ENCODE measurements at places on chromosomes 16 and 17. TPM values are rescaled to one million over a fixed set of nuclear protein-coding genes. Genes with fewer than 3 reads are reported as not detected.

Gene DBNDD1
- 32.3 TPM for total RNA-seq

Gene KRTAP4-9
- total RNA-seq = not detected

DNA sequence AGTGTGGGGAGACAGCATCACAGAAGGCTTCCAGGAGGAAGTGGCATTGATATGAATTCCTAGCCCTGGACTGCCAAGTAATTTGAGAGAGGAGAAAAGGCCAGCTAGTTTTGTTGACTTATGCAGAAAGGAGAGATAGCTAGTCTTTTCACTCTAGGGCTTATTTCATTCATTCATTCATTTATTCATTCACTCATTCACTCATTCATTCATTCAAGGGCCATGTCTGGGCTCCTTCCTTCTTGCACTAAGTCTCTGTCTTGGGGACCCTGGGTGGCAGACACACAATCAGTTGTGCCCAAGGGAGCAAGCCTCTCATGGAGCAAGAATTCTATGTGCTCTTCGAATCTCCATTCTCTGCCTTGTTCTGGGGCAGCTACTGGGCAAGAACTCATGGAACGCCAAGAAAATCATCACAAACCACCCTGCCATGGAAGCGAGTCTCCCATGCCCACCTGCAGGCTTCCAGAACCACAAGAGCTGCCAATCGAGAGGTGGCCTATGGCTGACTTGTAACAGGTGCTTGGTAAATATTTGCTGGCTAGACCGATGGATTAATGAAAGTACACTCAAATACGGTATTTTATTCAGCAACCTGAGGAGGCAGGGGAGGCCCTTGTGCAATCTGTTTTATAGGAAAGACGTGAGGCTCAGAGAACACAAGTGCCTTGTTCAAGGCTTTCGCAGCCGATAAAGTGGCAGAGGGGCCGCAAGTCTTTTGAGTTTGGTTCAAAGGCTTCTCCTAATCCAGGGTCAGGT is 223.6 kb downstream of the XYLT1 start:
- DNase-seq = no peak
- peaks cover 2% of the 10 kb centered on the region for H3K27me3 ChIP-seq
- no peak overlapping the region for H3K4me3 ChIP-seq

- no peaks in the 10 kb centered on the region for H3K27me3 ChIP-seq
- DNase-seq = no peak
- H3K36me3 ChIP-seq = no peaks in the 10 kb centered on the region
- H3K4me1 ChIP-seq = no peaks in the 10 kb centered on the region
- H3K27ac ChIP-seq = no peak overlapping the region
These were observed 7.9 kb downstream of the PDIA2 start for GRCh38 chr16:290681-291405.

Gene CDRT15
- not detected for total RNA-seq

DNA sequence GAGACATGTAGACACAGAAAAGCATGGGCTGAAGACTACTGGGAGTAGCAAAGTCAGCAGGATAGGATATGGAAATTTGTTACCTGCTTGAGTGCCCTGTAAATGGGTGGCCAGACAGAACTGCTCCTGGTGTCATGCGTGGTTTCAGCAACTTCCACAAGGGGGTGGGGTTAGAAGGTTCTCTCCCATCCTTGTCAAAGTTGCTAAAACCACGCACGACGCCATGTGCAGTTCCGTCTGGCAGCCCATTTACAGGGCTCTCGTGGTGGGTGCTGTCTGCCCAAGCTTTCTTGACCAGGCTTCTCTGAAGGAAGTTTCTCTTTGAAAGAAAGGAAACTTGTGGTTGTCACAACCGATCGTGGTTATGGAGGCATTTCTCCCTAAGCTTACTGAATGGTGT is 6.9 kb upstream of the DBNDD1 start:
- no peaks in the 10 kb centered on the region for H3K27me3 ChIP-seq
- H3K27ac ChIP-seq = no peak overlapping the region
- no peak overlapping the region for H3K4me3 ChIP-seq
- no peak for DNase-seq
- H3K36me3 ChIP-seq = peaks cover 4% of the 10 kb centered on the region
- H3K4me1 ChIP-seq = peaks cover 6% of the 10 kb centered on the region

GRCh38 chr16:51153577-51154031 is 2.5 kb upstream of the SALL1 start:
- H3K27me3 ChIP-seq = no peaks in the 10 kb centered on the region
- H3K27ac ChIP-seq = no peak overlapping the region
- no peaks in the 10 kb centered on the region for H3K4me1 ChIP-seq
- DNase-seq = no peak

DNA sequence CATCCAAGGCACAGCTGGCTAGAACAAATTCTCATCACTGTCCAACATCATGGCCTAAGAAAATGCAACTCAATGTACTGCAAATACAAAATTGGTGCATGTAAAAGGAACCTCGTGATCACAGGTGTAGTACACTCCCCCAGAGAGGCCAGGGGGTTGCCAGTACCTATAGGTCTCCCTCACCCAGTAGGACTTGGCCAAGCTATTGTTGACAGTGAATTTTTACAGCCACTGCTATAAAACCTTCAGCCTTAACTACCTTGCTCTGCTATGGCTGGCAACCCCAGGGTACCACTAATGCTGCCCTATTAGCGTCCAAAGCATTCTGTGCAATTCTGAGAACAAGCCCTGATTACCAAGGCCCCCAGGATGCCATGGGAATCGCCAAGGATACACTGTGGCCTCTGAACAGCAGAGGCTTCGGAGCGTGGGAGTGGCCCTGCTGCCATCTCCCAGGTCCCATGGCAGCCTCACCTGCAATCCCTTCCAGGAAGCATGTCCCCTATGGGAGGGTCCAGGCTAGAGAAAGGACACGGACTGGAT is 67.6 kb downstream of the SDK2 start:
- H3K27ac ChIP-seq = no peak overlapping the region
- no peak overlapping the region for H3K4me3 ChIP-seq
- no peaks in the 10 kb centered on the region for H3K4me1 ChIP-seq
- H3K27me3 ChIP-seq = peaks cover 22% of the 10 kb centered on the region
- no peak for DNase-seq
- no peaks in the 10 kb centered on the region for H3K36me3 ChIP-seq

DNA sequence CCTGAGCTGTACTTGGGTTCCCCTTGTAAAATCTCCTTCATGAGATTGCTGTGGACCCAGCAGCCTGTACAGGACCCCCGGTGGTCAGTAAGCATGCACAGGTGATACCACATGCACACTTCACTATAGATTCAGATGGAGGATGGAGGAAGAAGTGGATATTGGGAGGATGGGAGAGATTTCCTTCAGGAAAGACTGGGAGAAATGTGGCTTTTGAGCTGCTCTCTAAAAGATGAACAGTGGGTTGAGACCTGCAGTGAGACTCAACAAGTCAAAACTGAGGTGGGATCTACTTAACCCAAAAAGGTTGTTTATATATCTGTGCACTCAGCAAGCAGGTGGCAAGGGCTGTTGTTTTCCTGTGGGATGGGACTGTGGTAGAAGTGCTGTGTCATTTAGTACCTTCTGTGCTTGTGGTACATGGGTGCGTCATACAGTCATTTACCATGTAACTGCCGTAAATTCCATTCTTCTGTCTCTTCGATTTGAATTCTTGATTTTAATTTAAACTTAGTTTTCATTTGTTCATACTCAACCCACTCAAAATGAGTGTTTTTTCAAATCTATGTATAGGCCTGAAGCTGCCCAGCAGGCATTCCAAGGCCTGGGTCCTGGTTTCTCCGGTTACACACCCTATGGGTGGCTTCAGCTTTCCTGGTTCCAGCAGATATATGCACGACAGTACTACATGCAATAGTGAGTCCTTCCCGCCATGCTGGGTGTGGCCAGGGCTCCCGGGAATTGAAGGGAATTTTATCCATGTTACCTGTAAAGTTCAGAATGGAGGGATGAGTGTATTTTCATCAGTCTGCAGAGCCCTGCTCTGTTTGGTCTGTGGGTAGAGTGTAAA is 6.9 kb downstream of the HERPUD1 start:
- H3K27ac ChIP-seq = no peak overlapping the region
- no peak for DNase-seq
- no peak overlapping the region for H3K4me3 ChIP-seq
- no peaks in the 10 kb centered on the region for H3K27me3 ChIP-seq

Gene SMIM22
- total RNA-seq = not detected

Gene RNF43
- 4.7 TPM for total RNA-seq

Gene DNASE1L2
- total RNA-seq = 4.4 TPM

DNA sequence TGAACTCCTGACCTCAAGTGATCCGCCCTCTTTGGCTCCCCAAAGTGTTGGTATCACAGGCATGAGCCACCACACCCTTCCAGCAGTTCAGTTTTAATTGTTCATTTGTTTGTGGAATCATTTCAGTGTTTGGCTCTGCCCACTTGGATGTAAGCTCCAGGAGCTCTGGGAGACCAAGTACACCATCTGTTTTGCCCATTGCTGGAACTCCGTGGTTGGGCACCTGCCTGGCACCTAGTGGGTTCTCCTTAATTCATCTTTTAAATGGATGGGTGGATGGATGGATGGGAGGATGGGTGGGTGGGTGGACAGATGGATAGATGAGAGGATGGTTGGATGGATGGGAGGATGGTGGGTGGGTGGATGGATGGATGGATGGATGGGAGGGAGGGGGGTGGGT is 953 bp upstream of the NECAB2 start:
- no peaks in the 10 kb centered on the region for H3K27me3 ChIP-seq
- no peak overlapping the region for H3K27ac ChIP-seq

Gene CLEC19A
- total RNA-seq = not detected

DNA sequence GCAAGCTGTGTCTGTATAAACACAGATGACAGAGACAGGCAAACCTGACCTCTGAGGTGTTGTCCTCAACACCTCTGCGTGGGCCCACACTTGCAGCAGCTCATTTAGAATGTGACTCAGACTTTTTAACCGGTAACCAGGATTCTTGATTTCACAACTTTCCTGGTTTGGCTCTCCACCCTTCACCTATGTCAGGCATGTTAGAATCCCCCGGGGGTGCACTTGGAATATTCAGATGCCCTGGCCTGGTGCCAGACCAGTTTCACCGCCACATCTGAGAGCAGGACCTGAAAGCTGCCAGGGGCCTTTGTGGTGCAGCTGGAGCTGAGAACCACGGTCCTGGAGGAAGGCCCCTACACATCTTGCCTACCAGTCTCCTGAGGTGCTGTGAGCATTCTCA is 4.8 kb downstream of the DHODH start:
- no peaks in the 10 kb centered on the region for H3K4me1 ChIP-seq
- H3K27ac ChIP-seq = no peak overlapping the region
- no peak for DNase-seq
- H3K36me3 ChIP-seq = no peaks in the 10 kb centered on the region
- no peak overlapping the region for H3K4me3 ChIP-seq

Gene GSPT1
- 194 TPM for total RNA-seq

Gene ADAP2
- total RNA-seq = 2.4 TPM

GRCh38 chr16:57657228-57657627 is 10.9 kb upstream of the ADGRG3 start:
- no peaks in the 10 kb centered on the region for H3K4me1 ChIP-seq
- DNase-seq = no peak
- no peak overlapping the region for H3K4me3 ChIP-seq
- no peaks in the 10 kb centered on the region for H3K36me3 ChIP-seq

DNA sequence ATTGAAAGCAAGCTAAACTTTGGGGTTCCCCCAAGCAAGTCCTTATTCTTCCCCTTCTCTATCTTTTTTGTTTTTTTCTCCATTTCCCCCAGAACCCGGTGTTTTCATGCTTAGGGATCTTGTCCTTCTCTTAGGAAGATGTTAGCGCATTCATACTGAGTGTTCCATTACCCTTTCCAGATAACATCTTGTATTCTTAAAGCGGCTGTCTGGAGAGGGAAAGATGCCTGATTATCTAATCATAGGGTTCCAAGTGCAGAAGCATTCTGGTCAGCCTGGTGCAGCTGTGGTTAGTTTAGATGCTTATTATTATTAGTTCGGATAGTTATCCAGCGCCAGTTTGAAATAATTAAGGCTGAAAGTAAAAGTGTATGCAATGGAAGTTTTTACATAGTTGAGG is 2.0 kb downstream of the TOM1L1 start:
- peaks cover 12% of the 10 kb centered on the region for H3K36me3 ChIP-seq
- no peak for DNase-seq
- no peak overlapping the region for H3K27ac ChIP-seq
- no peak overlapping the region for H3K4me3 ChIP-seq
- no peaks in the 10 kb centered on the region for H3K27me3 ChIP-seq
- peaks cover 13% of the 10 kb centered on the region for H3K4me1 ChIP-seq

DNA sequence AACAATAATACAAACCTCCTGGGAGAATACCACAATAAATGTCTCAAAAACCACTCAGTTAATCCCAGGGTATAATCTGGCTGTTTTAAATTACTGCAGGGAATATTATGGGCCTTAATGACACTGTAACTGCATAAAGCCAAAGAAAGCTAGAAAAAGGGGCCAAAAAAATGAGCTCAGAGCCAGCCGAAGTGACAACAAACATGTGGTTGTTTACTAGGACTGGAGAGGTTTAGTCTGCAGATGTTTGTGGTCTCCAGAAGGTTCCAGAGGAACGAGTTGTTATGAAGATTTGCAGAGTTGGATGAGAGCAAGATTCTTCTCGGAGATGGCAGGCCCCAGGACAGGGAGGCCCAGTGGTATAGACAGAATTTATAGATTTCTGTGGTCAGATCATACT is 97.1 kb upstream of the AKTIP start:
- DNase-seq = no peak
- H3K4me3 ChIP-seq = no peak overlapping the region
- no peaks in the 10 kb centered on the region for H3K4me1 ChIP-seq
- H3K27me3 ChIP-seq = no peaks in the 10 kb centered on the region

- peak overlapping the region; percentile 85 for H3K4me3 ChIP-seq
- no peak for DNase-seq
- peak overlapping the region; percentile 79 for H3K27ac ChIP-seq
- H3K36me3 ChIP-seq = peaks cover 5% of the 10 kb centered on the region
These were observed 681 bp downstream of the XPO6 start for GRCh38 chr16:28210979-28211588.

Gene PGAP3
- total RNA-seq = 21.8 TPM

DNA sequence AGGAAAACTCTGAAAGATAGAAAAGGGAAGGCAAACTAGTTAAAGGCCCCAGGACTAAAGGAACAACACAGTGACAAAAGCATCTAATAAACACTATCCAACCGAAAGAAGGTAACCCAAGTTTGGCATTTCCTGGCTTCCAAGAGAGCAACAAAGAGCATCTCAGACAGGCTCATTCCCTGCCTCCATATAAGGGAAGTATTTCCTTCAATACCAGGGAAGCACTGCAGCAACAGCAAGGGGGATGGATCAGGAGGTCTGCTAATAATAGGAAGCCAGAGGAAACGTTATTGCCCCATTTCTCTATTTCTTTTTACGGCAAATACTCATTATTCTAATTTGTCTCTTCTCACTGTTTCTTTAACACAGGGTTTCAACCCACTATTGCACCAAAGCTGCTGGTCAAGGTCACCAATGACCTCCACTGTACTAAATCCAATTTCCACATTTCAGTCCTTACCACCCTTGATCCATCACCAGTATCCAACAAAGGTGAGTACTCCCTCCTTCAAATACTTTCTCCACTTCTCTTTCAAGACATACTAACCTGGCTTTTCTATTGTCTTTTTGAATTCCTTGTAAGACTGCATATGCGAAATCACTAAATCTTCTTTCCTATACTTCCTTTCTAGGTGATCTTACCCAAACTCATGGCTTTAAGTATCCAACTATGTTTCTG is 86.1 kb downstream of the KANSL1 start:
- no peak overlapping the region for H3K4me3 ChIP-seq
- H3K4me1 ChIP-seq = no peaks in the 10 kb centered on the region
- H3K27ac ChIP-seq = no peak overlapping the region

- H3K4me1 ChIP-seq = no peaks in the 10 kb centered on the region
- no peak overlapping the region for H3K4me3 ChIP-seq
- H3K36me3 ChIP-seq = no peaks in the 10 kb centered on the region
- H3K27me3 ChIP-seq = no peaks in the 10 kb centered on the region
These were observed 296.7 kb upstream of the IRX5 start for GRCh38 chr16:54633943-54634362.

Measured in Panc1 (cell line).